ENCODE measurements at places on chromosomes 16 and 17.

GRCh38 chr17:10233161-10233560 lies 34.8 kb upstream of the GAS7 start:
- DNase-seq = no peak

DNA sequence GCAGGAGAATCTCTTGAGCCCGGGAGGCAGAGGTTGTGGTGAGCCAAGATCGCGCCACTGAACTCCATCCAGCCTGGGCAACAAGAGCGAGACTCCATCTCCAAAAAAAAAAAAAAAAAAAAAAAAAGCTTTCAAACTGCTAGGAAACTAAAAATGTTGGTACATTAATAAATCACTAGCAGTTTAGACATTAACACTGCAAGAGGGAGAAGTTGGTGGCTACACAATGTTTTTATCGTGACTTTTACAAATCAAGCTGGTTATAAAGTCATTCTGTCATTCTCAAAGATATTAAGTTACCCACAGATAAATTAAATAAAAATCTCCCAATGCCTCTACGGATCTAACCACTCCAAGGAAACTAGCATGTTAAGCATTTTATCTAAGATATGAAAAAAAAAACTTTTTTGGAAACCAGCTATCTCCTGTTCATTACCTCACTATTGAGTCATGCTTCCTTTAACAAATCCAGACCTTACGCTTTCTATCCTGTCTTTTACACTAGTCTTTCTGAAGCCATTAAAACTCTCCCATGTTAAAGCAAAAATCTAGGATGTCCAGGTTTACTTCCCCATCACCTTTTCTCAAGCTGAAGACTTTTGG lies 85.9 kb upstream of the SMURF2 start:
- DNase-seq = no peak

GRCh38 chr17:51590071-51590656 lies 329.8 kb downstream of the UTP18 start:
- no peak for DNase-seq

DNA sequence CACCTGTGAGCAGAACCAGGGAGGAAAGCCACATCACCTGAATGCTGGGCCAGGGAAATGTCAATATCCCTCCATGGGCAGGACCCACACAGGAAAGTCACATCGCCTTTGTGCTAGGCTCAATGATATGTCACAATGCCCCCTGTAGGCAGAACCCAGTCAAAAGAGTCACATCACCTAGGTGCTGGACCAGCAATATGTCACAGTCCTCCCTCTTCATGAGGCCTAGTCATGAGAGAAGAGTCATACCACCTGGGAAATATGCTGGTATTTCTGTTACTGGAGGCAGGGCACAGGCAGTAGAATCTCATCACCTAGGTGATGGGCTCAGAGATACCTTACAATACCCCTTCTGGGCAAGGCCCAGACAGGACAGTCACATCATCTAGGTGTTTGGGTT lies 1843.4 kb downstream of the TP53TG3F start:
- DNase-seq = no peak

DNA sequence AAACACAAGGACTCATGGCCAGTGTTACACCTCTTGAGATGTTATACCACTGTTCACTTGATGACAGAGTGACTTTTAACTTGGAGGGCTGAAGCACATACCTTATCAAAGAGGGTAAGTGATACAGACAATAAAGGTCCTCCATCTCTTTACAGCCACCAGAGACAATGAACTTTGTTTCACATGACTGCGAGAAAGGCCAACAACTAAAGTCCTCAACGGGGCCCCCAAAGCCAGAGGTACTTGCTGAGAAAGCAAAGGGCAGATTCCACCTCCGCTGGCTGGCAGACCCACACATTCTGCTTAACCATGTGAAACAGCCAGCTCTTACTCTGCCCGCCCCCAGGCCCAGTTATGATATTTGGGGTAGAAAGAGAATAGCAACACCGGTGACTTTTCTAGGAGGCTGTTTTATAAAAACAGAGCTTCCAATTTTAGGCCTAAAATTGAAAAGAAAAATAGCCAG lies 21.4 kb downstream of the DCUN1D3 start:
- DNase-seq = no peak

- DNase-seq = no peak
These were observed 120.3 kb downstream of the ANKRD11 start for GRCh38 chr16:89370081-89370511.

DNA sequence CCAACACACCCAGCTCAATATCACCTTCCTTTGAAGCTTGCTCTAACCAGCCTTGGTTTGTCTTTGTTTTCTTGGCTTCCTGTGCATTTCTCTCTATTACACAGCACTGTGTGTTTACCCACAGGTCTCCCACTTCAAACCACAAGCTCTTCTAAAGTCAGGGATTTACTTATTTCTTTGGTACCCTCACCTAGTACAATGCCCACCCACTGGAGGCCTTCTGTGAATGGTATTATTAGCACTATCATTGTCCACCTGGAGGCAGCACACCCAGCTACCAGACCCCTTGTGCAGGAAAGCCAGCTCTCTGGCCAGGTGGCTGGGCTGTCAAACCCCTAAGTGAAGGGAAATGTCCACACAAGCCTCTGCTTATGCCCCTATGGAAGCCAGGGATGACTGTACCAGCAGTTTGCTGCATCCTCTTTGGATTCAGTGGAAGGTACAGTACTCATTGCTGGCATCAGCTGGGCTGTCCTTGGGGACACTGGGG lies 9.4 kb upstream of the TOP2A start:
- no peak for DNase-seq

DNA sequence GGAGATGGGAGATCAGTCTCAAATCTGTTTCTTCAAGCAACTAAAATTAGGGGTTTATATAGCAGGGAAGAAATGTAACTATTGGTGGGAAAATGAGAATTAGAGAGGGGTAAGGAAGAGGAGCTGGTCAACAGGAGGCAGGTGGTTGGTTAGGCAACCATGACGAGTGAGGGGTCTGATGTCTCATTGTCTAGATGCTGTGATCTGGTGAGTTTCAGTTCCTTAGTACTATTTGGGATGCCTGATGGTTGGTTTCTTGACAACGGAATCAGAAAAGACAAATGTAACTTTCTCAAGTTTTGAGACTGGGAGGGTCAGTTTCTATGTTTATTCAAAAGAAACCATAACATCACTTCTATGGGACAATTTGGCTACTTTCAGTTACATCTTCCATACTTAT lies 415.3 kb upstream of the C16orf82 start:
- no peak for DNase-seq

DNA sequence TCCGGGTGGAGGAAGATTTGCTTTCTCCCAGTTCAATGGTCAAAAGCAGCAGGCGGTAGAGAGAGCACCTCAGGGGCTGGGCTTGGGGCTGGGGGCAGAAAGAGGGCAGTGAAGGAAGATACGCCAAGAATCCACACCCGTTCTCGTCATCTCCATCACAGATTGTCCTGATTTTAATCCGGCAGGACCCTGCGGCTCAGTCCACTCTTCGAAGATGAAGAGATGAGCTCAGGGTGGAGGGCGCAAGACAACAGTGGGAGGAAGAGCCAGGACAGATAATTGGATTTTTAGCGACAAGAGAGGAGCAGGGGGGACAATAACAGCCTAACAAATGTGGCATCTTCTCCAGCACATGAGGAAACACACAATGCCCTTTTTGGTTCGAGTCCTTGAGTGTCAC lies 165.9 kb downstream of the SDK2 start:
- no peak for DNase-seq

DNA sequence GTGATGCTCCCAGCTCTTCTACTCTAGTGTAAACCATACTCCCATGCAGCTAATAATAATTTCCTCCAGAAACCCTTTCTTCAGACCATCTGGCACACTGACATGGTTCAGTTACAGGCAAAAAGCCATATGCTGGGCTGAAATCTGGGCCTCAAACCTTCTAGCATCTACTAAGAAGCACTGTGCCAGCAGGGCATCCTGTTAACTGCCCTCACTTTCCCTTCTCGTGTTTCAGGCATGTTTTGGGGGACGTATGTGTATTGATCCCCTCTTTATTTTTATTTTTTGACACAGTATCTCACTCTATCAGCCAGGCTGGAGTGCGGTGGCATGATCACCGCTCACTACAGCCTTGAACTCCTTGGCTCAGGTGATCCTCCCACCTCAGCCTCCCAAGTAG lies 33.3 kb downstream of the STAT5A start:
- DNase-seq = no peak

DNA sequence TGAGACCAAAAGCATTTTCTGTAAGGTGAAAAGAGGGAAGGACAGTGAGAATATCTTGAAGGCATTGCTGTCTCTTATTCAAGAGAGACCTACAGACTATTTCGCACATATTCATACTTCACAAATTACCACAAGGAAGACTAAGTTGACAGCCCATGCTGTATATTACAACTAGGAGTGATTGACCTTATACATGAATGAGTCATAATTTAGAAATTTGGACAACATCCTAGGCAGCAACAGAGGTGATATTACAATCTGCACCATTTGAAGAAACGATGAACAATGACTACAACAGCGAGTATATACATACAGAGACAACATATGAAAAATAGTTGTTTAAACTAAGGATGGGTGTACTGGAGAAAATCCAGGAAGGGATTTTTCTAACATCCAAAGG lies 971.7 kb downstream of the CDH11 start:
- no peak for DNase-seq

DNA sequence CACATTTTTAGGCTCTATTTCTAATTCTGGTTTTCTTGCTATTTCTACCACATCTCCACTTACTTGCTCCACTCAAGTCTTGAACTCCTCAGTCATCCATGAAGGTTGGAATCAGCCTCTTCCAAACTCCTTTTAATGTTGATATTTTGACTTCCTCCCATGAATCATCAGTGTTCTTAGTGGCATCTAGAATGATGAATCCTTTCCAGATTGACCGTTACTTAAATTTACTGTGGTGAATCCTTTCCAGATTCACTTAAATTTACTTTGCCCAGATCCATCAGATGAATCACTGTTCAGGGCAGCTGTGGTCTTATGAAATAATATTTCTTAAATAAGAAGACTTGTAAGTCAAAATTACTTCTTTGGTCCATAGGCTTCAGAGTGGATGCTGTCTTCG lies 32.4 kb downstream of the CLTC start:
- DNase-seq = no peak

DNA sequence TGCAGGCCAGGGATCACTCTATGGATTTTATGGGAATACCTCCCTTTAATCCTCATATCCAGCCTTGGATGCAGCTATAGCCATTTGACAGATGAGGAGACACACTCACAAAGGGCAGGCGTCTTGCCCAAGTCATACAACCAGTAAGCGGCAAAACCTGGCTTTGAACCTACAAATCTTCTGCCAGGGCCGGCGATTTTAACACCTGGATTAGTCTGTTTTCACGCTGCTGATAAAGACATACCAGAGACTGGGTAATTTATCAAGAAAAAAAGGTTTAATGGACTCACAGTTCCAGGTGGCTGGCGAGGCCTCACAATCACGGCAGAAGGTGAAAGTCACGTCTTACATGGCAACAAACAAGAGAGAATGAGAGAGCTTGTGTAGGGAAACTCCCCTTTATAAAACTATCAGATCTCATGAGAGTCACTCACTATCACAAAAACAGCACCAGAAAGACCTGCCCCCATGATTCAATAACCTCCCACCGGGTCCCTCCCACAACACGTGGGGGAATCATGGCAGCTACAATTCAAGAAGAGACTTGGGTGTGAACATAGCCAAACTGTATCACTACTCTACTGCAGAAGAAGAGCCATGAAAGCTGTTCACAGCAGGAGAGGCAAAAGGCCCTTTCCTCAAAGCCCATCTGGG lies 67.5 kb downstream of the XYLT1 start:
- DNase-seq = no peak

GRCh38 chr17:9512323-9513168 lies 63.1 kb downstream of the STX8 start:
- no peak for DNase-seq

DNA sequence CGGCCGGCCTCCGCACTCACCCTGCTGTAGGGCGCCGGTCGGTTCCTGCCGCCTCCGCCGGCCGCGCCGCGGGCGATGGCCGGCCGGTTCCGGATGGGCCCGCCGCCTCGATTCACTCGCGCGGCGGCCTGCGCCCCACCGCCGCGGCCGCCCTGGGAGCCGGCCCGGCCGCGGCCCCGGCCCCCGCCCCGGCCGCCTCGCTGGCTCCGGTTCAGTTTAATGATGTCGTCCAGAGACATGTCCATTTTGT lies 158 bp downstream of the ALYREF start:
- no peak for DNase-seq

DNA sequence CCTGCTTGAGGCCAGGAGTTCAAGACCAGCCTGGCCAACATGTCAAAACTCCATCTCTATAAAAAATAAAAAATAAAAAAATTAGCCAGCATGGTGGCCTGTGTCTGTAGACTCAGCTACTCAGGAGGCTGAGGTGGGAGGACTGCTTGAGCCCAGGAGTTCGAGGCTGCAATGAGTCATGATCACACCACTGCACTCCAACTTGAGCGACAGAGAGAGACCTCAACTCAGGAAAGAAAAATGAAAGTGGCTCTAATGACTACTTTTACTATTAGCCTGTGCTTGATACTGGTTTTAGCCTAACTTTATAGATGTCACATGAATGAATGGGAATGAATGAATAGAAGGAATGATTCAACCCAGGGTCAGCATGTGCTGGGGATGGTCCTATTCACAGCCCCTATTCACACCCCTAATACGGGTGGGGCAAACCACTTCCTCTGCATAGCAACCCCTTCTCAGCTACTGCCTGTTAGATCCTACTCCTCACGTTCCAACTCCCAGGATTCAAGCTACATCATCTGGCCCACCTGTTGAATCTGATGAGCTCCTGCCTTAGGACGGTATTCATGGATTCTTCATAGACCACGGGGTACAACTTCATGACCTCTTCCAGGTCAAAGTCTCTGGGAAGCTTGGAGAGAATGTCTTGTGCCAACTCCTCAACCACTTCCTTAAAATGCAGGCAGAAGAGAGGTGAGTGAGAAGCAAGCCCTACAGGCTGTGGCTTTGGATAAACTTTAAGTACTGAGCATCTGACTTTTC lies 40.5 kb downstream of the LYRM1 start:
- no peak for DNase-seq

DNA sequence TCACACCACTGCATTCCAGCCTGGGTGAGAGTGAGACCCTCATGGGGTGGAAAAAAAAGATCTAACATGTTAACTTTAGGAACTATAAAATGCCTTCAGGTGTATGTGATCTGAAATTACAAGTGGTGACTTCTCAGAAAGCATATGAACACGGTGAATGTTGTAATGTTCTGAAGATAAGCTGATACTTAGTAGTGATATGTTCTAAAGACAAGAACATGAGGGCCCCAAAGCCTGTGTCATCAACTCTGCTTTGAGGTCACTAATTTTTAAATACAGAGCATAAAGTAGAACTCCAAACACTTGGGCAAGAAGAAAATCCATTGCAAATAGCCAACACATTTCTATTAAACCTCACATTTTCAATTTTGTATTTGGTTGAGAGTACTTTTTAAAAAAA lies 2.6 kb upstream of the FBF1 start:
- no peak for DNase-seq

GRCh38 chr16:12458591-12459358 lies 344.9 kb downstream of the CPPED1 start:
- no peak for DNase-seq

- no peak for DNase-seq
These were observed 302.9 kb downstream of the CPPED1 start for GRCh38 chr16:12500771-12501170.
